ENCODE measurements at places on chromosomes 13 and 19.
A peak's percentile ranks its signal among the peaks of the same experiment; 100 is the strongest.

DNA sequence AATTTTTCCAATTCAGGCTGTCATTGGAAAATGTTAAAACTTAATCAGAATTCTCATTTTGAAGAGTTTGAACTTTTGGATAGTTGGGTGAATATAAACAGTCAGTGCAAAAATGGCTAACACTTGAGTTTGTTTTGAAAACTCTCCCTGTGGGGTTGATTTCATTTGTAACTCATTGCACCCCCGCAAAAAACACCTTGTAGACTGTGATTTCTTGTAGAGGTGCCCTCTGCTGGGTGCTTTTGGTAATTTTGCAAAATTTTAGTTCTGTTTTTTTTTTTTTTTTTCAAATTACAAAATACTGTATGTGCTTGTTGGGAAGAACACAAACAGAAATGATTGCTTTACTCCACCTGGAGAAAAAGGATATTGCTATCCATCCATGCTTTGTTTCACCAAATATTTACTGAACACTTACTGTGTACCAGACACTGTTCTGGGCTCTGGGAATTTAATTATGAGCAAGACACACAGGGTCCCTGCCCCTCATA, 28.2 kb upstream of the GPI start:
- peak; percentile 29 for DNase-seq

GRCh38 chr19:48867746-48868113, 687 bp downstream of the PLEKHA4 start:
- DNase-seq: no peak

GRCh38 chr19:46030812-46031550, 8.1 kb upstream of the PGLYRP1 start:
- no peak for DNase-seq

DNA sequence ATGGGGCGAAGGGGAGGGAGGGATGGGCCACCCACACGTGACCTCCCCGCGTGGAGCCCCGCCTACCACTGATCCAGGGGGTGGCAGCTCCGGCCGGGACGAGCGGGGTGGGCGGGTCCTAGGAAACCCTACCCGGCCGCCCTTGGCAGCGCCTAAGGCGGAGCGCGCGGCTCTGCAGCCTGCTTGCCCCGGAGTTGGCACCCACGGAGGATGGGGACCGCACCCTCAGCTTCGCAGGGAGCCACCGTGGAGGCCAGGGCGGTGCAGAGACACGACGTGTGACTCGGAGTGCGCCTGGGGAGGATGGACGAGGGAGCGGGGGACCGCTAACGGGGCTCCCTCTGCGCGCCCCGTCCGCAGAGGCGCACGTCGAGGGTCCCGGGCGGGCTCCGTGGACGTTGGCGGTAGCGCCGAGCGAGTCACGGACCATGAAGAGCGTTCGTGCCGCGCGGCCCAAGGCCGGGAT, at the start of gene RGS9BP:
Gene RGS9BP, plus strand, starts transcription at position 129 of the 466 bp plus-strand sequence. CDS start 416 bp downstream, outside the sequence.
- peak; percentile 44 for DNase-seq

DNA sequence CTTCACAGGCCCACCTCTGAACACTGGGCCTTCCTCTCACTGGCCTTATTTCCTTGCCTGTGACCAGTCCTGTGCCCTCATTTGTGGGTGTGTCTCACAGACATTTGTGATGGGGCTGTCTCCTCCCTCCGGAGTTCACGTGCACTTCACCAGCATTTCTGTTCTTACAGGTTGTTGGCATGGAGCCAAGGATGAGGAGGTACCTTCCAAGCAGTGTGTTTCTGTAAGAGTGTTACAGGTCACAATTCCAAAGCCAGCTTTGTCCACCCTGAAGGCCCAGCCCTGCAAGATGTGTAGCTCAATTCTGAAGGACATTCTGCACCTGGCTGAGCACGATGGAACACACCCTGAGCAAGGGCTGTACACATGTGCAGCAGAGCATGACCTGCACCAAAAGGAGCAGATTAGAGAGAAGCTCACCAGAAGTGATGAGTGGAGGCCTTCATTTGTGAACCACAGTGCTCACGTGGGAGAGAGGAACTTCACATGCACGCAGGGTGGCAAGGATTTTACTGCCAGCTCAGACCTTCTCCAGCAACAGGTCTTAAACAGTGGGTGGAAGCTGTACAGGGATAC, 8.1 kb downstream of the ZNF749 start:
- no peak for DNase-seq

- no peak for DNase-seq
These were observed 4.6 kb downstream of the SMARCA4 start for GRCh38 chr19:10965398-10965797.

DNA sequence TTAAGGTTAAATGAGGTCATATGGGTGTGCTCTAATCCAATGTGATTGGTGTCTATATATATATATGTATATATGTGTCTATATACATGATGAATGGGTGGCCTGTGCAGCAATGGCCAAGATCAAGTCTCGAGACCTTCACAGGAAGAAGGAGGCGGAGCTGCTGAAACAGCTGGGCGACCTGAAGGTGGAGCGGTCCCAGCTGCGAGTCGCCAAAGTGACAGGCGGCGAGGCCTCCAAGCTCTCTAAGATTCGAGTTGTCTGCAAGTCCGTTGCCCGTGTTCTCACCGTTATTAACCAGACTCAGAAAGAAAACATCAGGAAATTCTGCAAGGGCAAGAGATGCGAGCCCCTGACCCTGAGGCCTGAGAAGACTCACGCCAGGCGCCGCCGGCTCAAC, 109.8 kb downstream of the EFNB2 start:
- no peak for DNase-seq

DNA sequence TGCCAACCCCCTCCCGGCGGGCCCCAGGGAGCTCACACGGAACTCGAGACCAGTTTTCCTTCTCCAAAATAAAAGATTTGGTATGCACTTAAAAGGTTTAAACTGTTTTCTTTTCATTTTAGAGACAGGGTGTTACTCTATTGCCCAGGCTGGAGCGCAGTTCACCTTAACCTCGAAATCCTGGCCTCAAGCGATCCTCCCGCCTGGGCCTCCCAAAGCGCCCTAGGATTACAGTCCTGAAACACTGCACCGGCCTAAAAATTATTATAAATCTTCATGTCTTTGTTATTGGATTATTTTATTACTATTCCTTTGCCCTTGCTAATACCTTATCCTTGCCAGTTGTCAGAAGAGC, 553 bp upstream of the SLC7A1 start:
- DNase-seq: no peak

DNA sequence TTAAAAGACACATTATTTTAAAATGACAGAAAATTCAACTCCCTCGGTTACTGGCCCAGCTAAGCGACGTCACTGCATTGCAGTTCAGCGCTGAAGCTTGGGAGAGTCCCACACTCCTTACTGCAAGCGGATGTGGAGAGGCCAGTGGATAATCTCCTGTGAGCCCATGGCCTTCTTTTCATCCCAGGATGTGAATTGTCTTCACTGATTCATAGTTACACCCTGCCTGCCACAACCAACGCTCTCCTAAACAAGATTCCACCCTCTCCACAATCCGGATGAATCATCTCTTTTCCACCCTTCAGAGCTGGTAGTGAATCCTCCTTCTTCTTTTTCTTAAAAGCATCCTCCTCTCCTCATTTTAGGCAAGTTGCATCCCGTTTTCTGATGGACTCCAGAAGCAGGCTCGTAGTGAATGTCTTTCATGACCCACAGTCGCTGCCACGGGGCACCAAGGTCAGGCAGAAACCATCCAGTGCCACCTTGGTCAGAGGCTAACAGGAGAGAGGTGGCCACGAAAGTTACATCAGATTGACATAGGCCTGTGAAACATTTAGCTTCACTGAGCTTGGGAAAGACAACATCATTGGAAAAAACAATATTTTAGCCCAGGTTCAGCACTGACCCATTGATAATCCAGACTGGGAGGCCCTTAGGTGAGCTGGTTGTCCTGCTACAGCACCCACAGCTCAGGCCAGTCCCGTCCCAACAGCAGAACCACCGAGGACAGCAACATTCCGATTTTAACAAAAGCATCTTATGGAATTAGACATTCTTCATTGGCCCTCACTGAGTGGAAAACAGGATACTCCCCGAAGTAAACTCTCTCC, 2.0 kb downstream of the GJB2 start:
- DNase-seq: no peak

DNA sequence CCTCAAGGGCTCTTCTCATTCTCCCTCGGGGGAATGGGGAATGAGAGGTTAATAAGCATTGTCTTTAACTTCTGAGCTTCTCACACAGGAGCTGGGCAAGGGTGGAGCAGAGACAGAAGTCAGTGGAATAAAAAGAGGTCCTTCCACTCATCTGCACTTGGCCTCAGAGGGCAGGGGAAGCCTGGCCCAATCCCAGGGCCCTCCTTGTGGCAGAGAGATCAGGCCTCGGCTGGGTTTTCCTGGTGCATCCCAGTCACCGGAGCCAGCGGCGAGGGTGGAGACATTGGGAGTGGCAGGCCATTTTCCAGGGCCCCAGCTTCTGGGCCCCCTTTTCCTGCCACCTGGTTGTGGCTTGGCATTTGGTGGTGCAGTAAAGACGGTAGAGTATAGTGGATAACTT, 10.6 kb downstream of the CALM3 start:
- no peak for DNase-seq

DNA sequence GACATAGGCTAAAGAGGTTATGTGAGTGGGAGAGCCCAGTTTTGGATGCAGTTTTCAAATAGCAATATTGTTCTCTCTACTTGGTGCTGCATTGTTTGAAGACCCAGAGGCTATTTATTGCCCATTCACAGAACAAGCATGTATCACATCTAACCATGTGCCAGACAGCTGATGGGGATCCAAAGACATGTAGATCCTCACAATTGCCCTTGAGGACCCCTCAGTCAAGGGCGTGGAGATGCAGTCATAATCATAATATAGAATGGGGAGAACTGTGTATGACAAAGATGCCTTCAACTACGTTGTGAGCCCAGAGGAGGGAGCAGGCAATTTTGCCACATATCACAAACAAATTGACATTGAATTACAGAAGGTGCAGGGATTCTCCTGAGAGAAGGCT, 70.5 kb downstream of the NHLRC3 start:
- DNase-seq: peak; percentile 35

- no peak for DNase-seq
These were observed 1721.8 kb upstream of the SPRY2 start for GRCh38 chr13:82062772-82063171.

- no peak for DNase-seq
These were observed 24.6 kb upstream of the SEMA6B start for GRCh38 chr19:4583961-4584669.

GRCh38 chr19:30374865-30375552, 2.8 kb downstream of the ZNF536 start:
- DNase-seq: peak; percentile 43

DNA sequence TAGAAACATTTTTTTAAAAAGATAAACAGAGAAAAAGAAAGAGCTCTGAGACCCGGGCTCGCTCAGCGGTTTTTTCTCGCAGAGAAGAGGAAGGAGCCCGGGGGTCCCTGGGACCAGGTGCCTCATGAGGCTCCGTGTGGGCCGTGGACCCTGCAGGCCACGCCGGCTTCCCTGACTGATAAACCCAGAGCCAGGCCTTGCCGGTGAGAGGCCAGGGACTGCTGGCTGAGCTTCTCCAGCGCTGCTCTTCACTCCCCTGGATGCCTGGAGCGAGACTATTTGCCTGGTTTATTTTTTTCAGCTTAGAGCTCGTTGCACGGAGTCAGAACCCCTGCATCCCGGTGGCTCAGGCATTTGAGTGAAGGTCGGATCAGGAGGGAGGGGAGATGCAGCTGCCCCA, 53.4 kb upstream of the F7 start:
- no peak for DNase-seq

DNA sequence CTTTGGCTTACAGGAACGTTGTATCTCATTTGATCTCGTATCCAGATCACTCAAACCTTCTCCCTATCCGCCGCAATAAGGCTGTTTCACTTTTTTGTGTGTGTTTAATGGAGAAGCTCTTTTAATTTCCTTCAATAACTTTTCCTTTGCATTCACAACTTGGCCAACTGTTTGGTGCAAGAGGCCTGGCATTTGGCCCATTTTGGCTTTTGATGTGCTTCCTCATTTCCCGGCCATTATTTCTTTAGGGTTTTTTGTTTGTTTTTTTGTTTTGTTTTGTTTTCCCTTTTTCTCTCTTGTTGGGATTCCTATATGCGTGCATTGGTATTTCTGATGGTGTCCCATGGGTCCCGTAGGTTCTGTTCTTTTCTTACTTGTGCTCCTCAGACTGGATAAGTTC, 6.1 kb upstream of the UPF3A start:
- DNase-seq: no peak

DNA sequence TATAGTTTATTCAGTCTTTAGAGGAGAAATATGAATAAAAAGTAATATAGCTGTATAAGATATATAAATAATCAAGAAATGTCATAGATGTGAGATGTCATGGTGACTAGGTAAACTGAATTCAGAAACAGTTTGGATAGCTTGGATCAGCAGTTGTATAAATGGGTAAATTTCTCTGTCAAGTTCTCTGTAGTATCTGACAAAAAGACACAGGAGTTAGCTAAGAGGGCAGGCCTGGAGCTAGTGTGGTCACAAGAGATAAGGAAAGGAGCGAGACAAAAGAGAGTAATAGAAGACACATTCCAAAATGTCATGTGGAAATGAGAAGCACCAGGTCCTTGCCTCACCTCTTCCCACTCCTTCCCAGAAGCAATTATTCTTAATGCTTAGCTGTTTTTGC, 349.0 kb downstream of the LMO7 start:
- no peak for DNase-seq

- no peak for DNase-seq
These were observed 3.4 kb upstream of the NUP62 start for GRCh38 chr19:49932731-49933131.

DNA sequence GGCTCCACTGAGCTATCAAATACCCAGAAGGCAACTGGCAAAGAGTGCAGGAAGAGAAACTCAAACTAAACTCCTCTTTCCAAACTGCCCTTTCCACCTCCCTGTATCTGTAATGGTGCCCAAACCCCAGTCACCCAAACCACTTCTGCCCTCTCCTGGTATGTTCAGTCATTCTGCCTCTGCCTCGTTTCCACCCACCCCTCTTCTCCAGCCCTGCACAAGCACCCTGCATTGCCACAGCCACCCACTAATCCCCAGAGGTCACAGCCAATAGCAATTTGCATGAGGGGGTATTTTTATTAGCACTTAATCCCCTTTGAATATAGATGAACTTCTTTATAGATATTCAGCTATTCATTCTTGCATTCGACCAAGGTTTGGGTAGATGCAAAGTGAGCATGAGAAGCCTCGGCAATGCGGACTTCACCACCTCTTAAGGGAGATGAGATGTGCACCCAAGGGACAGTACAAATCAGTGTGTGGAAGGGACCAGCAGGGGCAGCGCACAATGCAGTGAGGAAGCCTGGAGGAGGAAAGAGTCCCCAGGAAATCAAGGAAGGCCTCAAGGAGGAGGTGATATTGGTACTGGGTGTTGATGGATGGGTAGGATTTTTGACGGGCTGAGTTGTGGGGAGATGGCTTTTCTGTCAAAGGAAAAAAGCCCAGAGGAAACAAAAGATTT, 12.4 kb downstream of the TMEM272 start:
- peak; percentile 31 for DNase-seq

DNA sequence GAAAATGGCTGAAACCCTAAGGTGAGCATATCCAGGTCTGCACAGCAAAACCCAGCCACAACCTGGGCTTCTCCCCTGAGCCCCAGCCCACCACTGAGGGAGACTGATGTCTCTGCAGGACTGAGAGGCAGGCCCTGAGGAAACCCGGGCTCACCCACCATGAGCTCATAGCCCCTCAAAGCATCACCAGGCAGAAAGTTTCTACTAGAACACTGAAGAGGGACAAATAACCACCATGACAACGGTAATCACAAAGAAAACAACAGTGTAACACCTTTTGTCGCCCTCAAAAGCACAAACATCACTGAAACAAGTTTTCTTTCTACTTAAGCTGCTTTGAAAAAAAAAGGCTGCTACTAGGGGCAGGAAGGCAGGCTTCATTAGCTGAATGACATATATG, 29.8 kb downstream of the TSHZ3 start:
- DNase-seq: no peak

- no peak for DNase-seq
These were observed 39.6 kb upstream of the C1QTNF9 start for GRCh38 chr13:24269821-24270220.

GRCh38 chr13:102807699-102808098, 8.8 kb downstream of the BIVM start:
- no peak for DNase-seq

Measured in muscle of back (tissue), 13 donors.